Fibroblast of skin of left quadriceps (primary cell): ENCODE measurements at places on chromosomes 7 and 10.

- no peak for DNase-seq
Measured at GRCh38 chr10:76231286-76231934, 800.0 kb downstream of the LRMDA start.

DNA sequence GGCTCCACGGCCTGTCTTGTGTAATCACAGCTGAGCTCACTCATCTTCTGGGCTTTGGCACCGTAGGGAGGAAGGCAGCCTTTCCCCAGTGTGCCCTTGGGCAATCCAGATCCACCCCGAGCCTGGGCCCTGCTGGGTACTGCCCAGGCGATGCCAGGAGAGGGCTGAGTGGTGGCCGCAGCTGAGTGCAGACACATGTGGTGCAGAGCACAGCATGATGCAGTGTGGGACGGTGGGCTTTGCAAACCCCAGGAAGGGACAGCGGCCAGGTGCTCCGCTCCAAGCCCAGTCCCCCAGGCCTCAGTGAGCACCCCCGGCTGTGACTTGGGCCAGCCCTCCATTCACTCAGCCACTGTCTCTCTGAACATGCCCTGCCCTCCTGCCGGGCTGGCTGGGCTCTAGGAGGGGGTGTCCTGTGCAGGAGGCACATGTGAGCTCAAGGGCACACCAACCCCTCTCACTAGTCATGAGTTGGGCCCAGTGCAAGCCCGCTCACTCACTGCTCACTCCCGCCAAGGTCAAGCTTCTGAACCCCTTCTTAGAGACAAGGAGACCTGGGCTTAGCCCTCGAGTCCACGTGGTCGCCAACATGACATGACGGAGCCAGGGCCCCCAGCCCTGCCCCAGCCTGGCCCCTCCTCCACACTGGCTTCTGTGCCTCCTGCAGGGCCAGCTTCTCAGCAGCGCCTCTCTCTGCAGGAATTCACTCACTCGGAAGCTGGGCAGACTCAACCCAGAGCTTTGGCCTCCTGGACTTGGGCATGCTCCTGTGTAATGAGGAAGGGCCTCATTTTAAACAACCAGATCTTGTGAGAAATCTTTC, 77.5 kb upstream of the INSIG1 start:
- no peak for DNase-seq

DNA sequence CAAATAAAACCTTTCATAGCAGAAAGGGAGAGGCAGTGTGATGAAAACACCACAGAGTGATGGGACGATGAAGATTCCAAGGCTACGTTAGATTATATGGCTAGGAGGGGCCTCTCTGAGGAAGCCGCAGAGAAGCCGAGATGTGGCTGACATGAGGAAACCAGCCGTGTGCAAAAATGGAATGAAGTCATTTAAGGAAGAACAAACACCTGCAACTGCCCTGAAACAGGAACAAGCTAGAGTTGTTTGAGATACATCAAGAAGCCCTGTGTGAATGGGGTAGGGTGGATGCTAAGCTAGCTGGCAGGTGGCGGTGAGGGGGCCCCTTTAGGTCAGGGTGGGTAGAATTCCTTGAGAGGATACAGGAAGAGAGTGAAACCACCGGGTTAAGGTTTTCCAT, 129.5 kb downstream of the KLF6 start:
- DNase-seq = no peak

- DNase-seq = no peak
Measured at GRCh38 chr7:46237466-46237865, 316.4 kb upstream of the IGFBP3 start.

- DNase-seq = no peak
Measured at GRCh38 chr7:108004220-108005142, 1.5 kb upstream of the LAMB1 start.

- no peak for DNase-seq
Measured at GRCh38 chr10:42428534-42428933, 209.8 kb downstream of the ZNF33B start.
